ENCODE measurements at places on chromosomes 1 and 21.
A peak's percentile ranks its signal among the peaks of the same experiment; 100 is the strongest.

DNA sequence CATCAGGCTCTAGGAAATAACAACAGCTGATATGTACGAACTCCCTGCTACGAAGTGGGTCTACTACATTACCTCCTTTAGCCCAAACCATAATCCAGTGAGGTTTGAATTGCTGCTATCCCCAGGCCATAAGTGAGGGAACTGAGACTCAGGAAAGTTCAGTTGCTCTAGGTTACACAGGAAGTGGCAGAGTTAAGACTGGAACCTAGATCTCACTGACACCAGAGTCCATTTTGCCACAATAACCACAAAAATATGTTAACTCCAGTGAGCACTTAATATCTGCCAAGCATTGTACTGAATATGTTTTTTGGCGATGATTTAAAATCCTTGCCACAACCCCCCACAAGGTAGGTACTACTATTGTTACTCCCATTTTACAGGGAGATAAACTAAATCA is 8.9 kb upstream of the TADA1 start:
- DNase-seq: no peak

DNA sequence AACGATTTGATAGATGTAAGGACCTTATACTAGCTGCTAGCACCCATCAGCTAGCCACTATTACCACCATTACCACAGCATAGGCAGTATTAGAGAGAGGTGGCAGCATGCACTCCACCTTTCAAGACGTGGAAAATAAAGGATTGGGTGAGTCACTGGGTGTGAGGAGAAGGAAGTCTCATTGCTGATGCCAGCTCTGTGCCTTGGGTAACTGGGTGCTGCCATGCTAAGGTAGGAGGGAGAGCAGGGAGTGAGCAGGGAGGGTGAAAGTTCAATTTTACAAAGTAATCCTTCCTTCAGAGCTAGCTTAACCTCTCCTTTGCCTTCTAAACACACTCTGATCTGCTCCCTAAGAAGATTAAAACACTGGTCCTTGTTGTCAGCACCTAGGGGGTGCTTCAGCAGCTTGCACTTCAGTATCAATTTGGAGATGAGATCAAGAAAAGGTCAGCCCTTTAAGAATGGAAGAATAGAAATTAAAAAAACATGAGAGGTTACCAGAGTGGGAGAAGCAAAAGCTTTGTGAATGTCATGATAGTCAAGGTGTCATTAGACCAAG is 1.8 kb upstream of the LIN9 start:
- no peak for DNase-seq

- DNase-seq: no peak
Measured at GRCh38 chr21:15301014-15301413, 236.2 kb upstream of the NRIP1 start.

DNA sequence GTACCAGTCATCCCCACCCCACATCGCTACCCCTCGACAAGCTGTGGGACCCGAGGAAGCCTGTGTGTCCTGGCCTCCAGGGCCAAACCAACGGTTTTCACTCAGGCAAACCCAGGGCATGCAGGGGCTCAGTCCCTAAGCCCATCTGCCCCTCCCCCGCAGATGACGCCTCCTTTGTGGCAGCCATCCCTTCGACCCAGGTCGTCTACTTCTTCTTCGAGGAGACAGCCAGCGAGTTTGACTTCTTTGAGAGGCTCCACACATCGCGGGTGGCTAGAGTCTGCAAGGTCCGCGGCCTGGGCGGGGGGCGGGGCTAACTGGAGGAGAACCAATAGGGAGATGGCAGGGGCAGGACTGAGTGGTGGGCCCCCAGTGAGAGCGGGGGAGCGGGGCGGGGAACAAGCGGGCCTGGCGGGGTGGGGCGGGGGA is 7.4 kb downstream of the SEMA4A start:
- DNase-seq: peak; percentile 27

DNA sequence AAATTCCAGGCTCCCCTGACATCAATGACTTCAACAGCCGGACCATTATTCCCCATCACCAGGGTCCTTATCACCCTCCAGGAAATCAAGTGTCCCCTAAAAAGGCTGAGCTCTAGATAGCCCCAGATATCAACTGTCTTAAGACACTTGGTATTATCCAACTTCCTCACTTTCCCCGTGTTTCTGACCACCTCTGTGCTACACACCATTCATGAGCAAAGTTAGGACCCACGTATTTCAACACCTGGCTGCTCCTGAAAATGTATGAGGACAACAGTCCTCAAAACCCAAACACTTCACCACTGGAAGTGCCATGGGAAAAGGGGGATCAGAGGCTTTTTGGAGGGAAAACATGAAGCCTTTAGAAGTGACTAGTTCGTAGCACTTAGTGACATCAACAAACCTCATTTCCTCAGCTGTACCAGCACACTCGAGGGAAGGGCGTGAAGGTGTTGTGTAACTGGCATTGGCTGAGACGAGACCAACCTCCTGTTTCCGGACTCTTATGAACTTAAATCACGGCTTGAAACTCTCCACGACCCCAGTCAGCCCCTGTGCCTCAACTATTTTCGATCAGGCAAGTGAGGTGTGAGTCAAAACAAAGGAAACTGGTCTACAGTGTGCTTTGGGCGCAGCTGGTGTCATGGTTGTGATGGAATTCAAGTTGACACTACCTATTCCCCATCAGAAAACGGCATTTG is 4.1 kb upstream of the CHD5 start:
- no peak for DNase-seq

DNA sequence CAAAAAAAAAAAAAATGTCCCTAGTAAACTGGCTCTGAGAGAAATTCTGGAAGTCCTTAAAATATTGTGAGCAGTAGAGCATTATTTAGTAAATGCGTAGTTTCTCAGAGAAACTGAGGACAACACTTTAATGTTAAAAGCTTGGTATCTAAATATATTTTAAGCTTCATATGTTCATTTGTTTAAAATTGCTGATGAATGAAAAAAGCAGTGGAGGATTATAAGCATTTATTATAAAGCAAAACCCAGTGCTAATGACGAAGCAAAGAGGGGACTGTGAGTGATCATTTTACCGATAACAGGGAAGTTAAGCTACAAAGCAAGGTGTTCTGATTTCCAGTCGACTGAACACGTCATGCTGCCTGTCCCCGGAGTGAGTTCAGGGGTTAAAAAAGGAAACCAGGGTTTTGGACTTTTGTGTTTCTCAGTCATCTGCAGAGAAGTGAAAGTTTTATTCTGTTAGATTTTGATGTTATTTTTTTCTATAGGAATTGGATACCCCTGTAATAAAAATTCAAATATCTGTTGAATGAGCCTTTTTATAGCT is 64.5 kb upstream of the SCCPDH start:
- no peak for DNase-seq

GRCh38 chr1:27058966-27059669 is 46.5 kb upstream of the TENT5B start:
- no peak for DNase-seq

DNA sequence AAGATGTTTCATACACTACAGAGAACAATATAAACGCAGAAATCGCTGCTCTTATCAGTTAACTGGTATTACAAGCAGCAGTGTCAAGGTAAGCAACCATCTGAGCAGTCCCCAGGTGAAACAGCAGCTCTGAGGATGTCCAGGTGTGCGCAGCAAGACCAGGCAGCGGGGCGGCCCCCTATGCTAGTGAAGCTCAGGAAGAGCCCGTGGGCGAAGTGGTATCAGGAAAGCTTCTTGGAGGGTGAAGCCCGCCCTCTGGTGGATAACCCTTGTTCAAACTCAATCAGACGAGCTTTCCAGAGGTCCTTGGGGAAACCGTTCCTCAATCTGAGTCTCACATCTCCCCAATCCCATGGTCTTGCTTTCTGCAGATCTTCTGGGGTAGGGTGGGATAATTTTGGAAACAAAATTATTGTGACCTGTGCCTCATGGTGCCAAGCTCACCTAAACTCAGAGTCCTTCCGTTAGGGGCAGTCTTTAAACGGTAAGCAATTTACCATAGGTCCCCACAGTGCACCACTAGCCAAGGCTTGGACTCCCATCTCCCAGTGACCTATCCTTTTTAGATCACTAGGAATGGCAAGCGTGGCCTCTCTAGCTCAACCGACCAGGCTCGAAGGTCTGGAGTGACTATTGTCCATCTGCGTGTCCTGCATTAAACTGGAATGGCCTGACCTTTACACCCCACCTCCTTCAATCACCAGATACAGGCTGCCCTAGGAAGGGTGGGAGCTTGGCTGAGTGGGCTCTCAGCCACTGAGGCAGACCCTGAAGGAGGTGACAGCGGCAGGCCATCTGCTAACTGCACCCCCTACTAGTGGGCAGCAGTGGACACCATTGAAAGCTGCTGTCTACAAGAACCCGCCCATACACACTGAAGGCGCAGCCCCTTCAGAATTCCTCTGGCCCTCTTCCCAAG is 13.6 kb upstream of the FAM110D start:
- DNase-seq: peak; percentile 41

DNA sequence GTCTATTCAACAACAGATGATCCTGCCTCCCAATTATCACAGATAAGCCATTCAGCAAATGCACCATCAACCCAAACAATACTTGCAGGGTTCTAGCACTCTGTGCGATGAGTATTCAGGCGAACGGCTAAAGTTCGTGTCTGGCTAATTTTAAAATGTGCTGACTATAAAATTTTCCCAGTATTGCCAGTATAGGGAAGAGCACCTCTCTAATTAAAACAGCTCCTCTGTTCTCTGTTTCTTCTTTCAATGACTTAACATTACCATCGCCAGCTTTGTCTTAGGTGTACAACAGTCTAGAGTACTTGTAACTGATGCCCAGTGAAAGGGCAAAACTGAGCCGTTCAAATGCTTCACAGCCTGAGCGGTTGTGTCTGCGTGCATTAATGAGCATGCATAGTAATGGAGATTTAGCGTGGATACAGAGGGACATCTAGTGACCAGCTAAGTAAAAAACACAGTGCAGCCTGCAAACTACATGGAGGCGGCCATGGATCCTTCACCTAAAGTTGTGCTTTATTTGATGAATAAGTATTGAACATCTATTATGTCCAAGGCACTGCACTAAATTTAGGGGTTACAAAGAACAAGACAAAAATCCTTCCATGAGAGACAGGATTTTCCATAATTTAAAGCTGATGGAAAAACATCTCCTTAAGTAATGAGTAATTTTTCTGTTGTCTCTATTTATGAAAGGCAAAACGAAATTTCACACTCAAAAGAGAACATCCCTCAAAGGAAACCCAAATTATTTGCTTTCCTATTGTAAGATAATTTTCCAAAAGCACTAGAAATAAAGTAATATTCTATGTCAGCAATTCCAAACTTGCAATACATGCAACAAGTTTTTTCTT is 120.0 kb downstream of the SETD4 start:
- no peak for DNase-seq

- DNase-seq: no peak
Measured at GRCh38 chr1:62676611-62677356, 11.4 kb downstream of the DOCK7 start.

- no peak for DNase-seq
Measured at GRCh38 chr1:221783437-221783836, 41.5 kb upstream of the DUSP10 start.

DNA sequence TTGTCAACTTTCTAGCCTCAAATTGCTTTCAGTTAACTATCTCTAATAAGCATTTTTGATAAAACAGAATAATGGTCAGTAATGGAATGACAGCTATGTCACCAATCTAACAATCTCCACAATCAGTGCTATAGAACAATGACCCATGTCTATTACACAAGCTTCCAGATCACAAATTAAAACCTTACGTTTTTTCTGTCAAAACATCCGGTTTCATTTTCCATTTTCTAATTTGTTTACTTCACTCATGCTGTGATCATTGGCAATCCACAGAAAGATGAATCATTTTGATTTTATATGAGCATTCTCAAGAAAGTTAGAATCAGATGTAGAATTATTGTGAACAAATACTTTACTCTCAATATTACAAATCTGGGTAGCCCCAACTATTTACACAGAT is 80.3 kb downstream of the KCNT2 start:
- no peak for DNase-seq

DNA sequence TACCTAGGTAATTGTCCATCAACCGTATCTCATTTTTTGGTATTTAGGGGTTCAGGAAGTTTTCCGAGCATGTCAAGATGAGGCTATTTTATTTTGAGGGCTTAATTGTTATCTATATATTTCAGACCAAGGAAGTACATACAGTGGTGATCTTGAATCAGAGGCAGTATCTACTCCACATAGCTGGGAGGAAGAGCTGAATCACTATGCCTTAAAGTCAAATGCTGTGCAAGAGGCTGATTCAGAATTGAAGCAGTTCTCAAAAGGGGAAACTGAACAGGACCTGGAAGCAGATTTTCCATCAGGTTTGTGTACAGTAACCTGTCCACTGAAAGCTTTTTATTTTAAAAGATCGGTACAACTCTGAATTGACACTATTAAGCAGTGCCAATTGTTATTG is 130.2 kb downstream of the ZMYM4 start:
- no peak for DNase-seq

GRCh38 chr1:103108376-103109150 is at the start of gene COL11A1:
Gene COL11A1, minus strand, starts transcription at chr1:103108522. Its CDS starts 344 bp downstream, at chr1:103108178.
- no peak for DNase-seq

DNA sequence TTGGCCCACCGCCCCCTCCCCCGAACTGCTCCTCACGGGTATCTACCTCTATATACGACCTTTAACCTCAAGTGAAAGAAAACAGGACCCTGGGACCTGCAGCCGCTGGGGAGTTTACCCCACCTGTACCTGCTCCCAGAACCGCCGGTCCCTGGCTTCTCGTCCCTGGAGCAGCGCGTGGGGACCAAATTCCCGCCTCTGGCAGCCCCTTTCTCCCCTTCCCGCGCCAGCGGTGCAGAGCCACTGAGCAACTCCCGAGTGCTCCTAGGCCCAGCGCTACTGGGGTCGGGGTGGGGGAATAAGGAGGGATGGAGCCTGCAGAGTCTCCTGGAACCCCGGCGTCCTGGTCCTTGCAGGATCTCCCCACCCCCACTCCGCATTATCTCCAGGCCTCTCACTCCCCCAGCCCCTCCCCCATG is 1.6 kb downstream of the SYT6 start:
- DNase-seq: no peak

DNA sequence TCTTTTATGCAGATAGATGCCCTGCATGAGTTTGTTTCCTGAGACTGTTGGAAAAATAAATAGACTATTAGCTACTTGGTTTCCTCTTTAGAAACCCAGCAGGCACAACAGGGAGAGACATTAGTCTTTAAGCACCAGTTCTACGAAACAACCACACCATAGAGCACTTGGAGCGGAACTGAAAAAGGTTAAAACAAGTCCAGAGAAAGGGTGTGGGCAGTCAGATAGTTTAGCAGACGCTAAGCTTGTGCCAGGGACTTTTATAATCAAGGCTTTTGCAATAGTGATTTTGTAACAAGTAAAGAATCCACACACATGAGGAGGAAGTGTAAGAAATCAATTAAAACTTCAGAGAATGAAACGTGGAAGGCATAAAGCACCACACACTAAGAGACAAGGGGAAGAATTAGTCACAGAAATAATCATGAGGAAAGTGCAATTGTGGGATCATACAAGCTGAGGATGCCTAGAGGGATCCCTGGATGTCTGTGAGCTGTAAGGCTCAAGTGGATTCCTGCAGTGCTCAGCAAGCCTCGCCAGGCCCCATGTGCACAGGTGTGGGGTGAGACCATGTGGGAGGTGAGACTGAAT is 37.8 kb upstream of the TLR5 start:
- no peak for DNase-seq

GRCh38 chr1:216807696-216808095 is 84.5 kb upstream of the ESRRG start:
- DNase-seq: no peak

GRCh38 chr1:15028102-15028501 is 125.4 kb upstream of the TMEM51 start:
- no peak for DNase-seq

All from activated naive CD4-positive, alpha-beta T cell (primary cell).